ENCODE measurements at places on chromosomes 16 and 17.

GRCh38 chr17:13619462-13619861 is 17.7 kb upstream of the HS3ST3A1 start:
- no peaks in the 10 kb centered on the region for H3K27me3 ChIP-seq
- H3K36me3 ChIP-seq = no peaks in the 10 kb centered on the region
- DNase-seq = no peak
- no peak overlapping the region for H3K27ac ChIP-seq
- no peak overlapping the region for H3K4me3 ChIP-seq

DNA sequence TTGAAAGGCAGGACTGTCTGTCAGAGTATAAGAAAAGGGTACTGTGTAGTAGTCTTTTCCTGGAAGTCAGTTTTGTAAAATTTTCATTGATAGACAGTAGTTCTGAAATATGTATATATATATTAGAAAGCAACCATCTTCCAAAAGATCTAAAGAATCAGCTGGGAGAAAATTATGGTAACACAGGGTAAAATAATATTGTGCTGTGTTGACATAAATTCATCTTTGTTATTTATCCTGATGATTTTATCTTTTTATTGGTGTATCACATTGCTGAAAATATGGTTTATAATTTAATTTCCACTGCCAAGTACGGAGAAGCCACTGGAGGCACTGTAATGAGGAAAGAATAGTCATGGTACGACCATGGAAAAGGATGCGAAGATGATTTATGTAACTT is 324.9 kb downstream of the CA10 start:
- DNase-seq = no peak
- H3K27ac ChIP-seq = no peak overlapping the region
- no peak overlapping the region for H3K4me3 ChIP-seq
- no peaks in the 10 kb centered on the region for H3K4me1 ChIP-seq

- H3K27ac ChIP-seq = no peak overlapping the region
- H3K4me1 ChIP-seq = peaks cover 3% of the 10 kb centered on the region
- no peaks in the 10 kb centered on the region for H3K27me3 ChIP-seq
- no peaks in the 10 kb centered on the region for H3K36me3 ChIP-seq
- no peak for DNase-seq
Measured at GRCh38 chr17:43573579-43574321, 27.6 kb upstream of the ETV4 start.

DNA sequence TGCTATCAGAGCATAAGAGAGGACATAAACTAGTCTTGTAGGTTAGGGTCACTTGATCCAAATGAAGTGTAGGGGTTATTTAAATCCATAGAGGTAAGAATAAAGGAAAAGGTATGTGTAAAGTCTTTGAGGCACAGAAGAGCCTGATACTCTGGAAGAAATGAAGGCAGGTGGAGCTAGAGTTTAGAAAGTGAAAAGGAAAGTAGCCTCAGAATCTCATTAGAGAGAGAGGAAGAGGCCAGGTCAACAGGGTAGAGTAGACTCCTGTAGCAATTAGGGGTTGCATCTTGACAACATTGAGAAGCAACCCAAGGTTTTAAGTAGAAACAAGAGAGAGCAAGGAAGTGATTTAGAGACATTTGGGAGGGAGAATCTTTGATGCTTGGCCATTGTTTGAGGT is 235.2 kb upstream of the SOX9 start:
- no peak overlapping the region for H3K27ac ChIP-seq
- no peak for DNase-seq
- H3K27me3 ChIP-seq = no peaks in the 10 kb centered on the region
- no peak overlapping the region for H3K4me3 ChIP-seq
- H3K4me1 ChIP-seq = no peaks in the 10 kb centered on the region
- H3K36me3 ChIP-seq = no peaks in the 10 kb centered on the region

All from gastrocnemius medialis (tissue), 4 donors.